Dermis microvascular lymphatic vessel endothelial cell (primary cell): ENCODE measurements at places on chromosomes 6 and 20. TPM values are rescaled to one million over a fixed set of nuclear protein-coding genes. Genes with fewer than 3 reads are reported as not detected.

GRCh38 chr6:110485491-110485890, 9.1 kb upstream of the SLC22A16 start:
- DNase-seq, result no peak

GRCh38 chr6:7727086-7727945, 1.4 kb downstream of the BMP6 start:
- DNase-seq, result no peak

DNA sequence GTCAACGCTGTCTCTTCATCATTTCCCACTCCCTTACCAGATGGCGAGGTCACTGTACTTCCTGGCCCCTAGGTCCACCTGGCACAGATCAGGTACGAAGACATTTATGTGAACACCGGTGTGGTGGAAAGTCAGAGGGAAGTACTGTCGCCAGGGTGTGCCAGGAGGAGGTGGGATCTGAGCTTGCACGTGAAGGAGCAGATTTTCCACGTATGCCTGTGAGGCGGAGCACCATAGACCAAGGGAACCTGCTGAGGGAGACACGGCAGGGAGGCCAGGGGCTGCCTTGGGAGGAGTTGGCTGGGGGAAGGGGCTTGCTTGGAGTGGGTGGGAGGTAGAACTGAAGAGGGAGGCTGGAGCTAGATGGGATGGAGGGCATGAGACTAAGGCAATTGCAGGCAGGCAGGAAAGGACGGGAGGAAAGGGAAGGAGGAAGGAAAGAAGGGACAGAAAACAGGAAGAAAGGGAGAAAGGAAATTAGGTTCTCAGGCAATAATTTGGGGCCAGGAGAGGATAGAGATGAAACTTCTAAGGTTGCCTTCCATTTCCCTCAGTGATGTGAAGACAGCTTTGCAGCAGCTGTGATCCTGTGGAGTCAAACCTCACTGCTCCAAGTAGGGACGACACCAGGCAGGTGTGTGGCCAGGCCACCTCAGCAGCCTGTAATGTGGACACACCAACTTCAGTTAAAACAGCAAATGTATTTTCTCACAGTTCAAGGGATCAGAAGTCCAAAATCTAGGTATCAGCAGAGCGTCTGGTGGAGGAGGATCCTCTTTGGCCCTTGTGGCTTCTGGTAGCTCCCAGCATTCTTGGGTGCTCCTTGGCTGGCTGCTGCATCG, 46.8 kb downstream of the CHMP4B start:
- no peak for DNase-seq

- DNase-seq, result no peak
These were observed 55.8 kb downstream of the FGD2 start for GRCh38 chr6:37061157-37061804.

- DNase-seq, result no peak
These were observed 62.4 kb downstream of the FAM229B start for GRCh38 chr6:112149719-112150263.

DNA sequence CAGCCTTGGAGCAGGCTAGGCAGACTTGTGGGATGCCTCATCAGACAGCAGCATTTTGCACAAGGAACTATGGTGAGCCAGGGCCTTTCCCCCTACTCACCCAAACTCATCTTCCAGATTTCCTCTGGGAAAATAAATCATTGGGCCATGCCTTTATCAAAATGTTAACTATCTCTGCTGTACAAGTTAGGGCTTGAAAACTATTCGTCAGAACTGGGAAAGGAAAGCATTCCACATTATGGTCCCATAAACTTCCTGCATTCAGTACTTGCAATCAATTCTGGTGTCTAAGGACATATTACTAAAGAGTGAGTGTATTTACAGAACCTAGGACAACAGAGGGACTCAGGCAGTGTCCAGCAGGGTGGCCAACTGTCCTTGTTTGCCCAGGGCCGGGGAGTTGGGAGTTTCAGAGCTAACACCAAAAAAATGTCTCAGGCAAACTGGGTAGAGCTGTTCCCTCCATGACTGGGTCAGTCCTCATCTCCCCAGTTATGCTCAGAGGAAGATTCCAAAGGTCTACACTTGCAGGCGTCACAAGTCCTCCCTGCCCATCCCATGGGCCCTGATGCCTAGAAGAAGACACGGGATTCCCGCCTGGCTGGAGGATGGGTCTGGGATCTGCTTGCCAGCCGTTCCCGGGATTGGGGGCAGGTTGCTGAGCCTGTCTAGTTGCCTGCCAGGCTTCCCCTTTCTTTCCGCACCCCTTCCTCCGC, 72.2 kb downstream of the SLC22A3 start:
- DNase-seq, result no peak

GRCh38 chr6:108699290-108700041, 138.7 kb downstream of the FOXO3 start:
- peak; percentile 12 for DNase-seq

DNA sequence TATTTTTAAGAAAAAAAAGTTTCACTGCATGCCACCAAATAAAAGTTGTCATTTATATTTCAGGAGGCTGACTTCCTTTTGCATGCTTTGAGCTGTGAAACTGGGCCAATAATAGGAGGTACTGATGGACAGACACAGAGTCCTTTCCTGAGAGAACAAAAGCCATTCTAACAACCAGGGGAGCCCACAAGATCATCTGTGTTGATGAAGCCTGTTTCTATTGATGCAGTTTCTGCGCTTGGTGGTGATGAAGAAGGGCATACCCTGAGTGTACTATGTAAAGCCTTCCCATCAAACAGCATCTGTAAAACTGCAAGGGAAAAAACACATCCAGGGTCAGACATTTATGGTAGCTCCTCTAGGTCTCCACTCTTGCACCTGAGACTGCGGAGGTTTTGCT, 34.8 kb downstream of the ABHD12 start:
- no peak for DNase-seq

DNA sequence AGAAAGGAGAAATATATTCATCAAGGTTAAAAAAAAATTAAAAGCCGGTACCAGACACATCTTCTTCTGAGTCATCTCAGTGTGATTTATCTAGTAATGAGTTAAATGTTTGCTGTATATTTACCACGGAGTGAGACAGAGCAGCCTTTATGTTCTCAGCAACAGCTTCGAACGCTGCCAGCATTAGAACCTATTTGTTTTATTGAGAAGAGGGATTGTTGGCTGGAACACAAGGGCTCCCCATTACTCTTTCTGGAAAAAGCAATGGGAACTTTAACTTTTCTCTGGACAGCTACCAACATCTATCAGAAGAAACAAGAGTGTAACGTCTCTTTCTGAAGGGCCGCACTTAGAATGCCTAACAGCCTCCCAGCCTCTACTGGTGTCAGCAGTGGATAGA, 105.3 kb upstream of the TAB2 start:
- DNase-seq, result no peak

DNA sequence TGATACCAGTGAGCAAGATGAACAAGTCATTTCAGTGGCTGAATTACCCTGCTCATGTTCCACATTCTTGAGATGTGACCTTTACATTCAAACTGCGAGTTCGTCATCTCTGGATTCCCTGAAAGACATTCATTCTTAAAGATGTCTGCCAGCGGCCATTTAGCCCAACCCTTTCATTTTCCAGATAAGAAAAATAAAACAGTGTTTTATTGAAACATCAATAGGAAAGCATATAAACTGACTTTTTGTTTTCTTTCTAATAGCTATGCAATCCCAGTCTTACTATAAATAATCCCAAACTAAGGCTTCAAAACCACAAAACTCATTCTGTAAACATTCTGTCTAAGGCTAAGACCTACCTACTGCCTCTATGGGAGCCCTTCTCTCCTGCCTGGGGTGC, 134.0 kb downstream of the SAMD5 start:
- DNase-seq, result no peak

DNA sequence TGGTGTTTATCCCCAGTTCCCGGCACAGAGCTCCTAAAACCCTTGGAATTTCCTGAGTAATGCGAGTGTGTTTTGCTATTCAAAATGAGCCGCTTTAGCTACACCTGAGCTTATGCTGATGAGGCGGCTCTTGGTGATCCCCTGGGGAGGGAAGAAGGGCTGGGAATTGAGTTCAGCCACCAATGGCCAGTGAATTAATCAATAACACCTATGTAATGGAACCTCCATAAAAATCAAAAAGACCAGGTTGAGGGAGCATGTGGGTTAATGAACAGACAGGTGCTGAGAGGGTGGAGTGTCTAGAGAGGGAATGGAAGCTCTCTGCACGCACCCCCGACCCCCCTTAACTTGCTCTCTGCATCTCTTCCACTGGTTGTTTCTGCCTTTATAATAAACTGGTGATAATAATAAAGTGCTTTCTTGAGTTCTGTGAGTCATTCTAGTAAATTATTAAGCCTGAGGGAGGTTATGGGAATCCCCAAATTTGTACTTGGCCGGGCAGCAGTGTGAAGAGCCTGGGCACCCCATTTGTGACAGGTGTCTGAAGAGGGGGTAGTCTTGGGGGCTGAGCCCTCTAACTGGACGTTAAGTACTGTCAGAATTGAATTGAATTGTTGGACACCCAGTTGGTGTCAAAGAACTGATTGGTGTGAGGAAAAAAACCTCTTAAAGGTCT, 24.6 kb upstream of the SERPINB1 start:
- DNase-seq, result no peak

GRCh38 chr6:5729080-5729434, 277.7 kb downstream of the NRN1 start:
- DNase-seq, result no peak

GRCh38 chr20:10316582-10316981, 98.0 kb downstream of the SNAP25 start:
- DNase-seq, result peak; percentile 52

GRCh38 chr20:24911461-24911860, 37.6 kb upstream of the CST7 start:
- no peak for DNase-seq

- DNase-seq, result peak; percentile 91
These were observed 132.1 kb upstream of the SALL4 start for GRCh38 chr20:51934301-51935002.

GRCh38 chr20:49245921-49246740, 26.9 kb downstream of the DDX27 start:
- peak; percentile 72 for DNase-seq

DNA sequence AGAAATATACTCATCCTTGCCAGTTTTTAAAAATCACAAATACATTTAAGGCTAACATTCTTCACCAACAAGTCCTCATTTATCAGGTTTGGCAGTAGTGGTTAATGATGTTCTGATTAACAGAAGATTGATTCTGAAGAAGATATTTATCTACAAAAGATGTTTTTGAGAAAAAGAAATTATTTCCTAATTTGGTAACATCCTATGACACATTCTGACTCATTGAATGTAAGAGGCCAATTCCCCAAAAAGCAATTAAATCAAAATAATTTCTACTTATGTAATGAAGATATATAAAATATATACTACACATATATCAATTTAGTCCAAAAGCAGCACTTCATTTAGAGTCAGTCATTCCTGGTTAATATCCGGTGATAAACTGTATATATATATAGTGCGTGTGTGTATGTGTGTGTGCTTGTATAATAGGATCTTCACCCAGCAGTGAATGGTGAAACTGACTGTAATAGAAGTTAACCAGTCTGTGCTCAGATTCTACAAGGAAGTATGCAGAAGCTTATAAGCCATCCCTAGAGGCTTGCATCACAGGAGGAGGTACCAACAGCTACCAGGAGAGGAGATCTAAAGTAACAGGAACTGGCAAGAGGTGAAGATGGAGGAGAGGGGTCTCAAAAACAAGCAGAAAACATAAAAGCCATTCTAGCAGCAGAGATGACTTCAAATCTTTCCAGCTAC, 82.9 kb upstream of the MARCKS start:
- DNase-seq, result no peak

DNA sequence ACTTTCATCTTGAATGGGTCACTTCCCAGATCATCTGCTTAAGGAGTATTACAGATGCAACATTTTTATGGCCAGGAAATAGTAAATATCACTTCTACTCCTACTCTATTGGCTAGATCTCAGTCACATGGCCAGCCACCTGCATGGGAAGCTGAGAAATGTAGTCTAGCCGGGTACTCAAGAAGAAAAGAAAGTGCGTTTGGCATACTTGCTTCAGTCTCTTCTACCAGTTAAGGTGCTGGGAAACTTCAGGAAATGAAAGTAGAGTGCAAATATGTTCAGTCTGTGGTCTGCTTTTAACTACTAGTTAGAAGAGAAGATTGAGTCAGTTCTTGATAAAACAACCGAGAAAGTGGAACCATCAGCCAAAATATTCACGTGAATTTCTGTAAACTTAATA, 129.2 kb downstream of the PDSS2 start:
- DNase-seq, result no peak

Gene ZNF512B
- 5.9 and 11.0 TPM in 2 replicates for total RNA-seq

Gene WFDC12
- total RNA-seq, result not detected in 2 replicates

Gene CD83
- 2.1 and 3.8 TPM in 2 replicates for total RNA-seq

Gene ZBTB24
- 4.1 and 4.4 TPM in 2 replicates for total RNA-seq

Gene AURKA
- total RNA-seq, result 9.7 and 27.5 TPM in 2 replicates

Gene TRIM15
- not detected in 2 replicates for total RNA-seq

Gene TPX2
- 12.9 and 28.5 TPM in 2 replicates for total RNA-seq

Gene CPNE1
- total RNA-seq, result 142 and 145 TPM in 2 replicates
